ENCODE measurements at places on chromosomes 1 and 21.

GRCh38 chr1:198672124-198672523 is 33.3 kb downstream of the PTPRC start:
- DNase-seq = no peak

DNA sequence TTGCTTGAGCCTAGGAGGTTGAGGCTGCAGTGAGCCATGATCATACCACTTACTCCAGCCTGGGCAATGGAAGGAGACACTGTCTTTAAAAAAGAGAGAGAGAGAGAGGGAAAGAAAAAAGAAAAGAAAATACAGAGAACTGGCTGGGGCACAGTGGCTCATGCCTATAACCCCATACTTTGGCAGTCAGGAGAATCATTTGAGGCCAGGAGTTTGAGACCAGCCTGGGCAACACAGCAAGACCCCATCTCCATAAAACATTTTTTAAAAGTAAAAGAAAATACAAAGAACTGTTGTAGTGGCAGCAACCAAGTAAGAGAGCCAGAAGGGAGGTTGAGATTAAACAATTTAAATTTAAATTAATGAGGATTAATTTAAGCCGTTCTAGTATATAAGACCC is 39.8 kb downstream of the WDTC1 start:
- no peak for DNase-seq

DNA sequence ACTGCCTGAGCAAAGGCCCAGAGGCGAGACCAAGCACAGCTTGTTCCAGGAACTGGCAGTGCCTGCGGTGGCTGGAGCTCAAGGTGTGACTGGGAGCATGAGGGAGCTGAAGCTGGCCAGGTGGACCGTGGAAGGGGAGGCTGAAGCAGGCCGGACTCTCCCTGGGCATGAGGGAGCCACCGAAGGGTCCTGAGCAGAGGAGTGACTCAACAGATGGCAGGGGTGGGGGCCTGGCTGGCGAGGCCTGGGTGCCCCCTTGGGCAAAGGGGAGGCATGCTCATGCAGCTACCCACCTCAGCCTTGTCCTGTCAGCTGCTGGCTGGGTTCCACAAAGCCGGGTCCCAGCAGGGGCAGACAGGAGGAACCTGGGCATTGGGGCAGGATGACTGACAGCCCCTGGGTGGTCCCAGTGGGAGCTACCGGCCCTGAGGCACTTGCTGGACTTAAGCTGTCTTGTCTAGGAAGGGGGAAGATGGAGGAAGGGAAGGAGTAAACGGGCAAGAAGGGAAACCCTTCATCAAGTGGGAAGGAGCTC is 118.9 kb downstream of the LACTBL1 start:
- DNase-seq = no peak

DNA sequence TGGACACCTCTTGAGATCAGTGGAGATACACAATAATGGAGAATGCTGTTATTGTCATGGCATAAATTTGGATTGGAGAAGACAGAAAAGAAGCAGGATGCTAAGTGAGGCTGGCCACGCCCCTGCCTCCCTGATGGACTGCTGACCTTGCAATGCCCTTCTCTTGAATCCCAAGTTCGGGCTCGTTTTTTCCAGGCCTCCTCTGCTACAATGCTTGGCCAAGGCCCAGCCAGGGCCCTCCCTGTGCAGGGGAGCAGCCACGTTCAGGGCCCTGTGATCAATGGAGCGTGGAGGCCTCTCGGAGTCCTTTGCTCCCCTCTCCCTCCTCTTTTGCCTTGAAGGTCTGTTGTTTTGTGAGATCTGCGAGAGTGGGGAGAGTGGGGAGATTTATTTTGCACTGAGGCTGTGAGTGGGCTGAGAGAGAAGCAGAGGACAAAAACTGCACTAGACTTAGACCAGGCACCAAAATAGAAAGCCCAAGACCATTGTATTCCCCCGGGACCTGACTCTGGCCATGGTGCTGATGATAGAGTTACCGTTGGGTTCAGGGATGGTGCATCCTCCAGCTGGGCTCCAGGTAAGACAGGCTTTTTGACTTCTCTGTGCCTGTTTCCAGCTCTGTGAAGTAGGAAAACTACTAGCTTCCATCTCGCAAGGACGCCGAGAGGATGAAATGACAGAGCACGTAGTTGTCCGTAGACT is 268.6 kb downstream of the KAZN start:
- DNase-seq = no peak

- no peak for DNase-seq
These were observed 94.8 kb downstream of the DAB1 start for GRCh38 chr1:57329001-57329527.

GRCh38 chr21:25343774-25344545 is 263.3 kb downstream of the MRPL39 start:
- DNase-seq = no peak

GRCh38 chr1:222898191-222898527 is 83.3 kb downstream of the DISP1 start:
- no peak for DNase-seq

Measured in activated naive CD4-positive, alpha-beta T cell treated with Interleukin-2 at 50 U/mL for 16 hours (primary cell).